Tibial artery (tissue), 4 donors: ENCODE measurements at places on chromosomes 5 and 9.
A peak's percentile ranks its signal among the peaks of the same experiment; 100 is the strongest.

DNA sequence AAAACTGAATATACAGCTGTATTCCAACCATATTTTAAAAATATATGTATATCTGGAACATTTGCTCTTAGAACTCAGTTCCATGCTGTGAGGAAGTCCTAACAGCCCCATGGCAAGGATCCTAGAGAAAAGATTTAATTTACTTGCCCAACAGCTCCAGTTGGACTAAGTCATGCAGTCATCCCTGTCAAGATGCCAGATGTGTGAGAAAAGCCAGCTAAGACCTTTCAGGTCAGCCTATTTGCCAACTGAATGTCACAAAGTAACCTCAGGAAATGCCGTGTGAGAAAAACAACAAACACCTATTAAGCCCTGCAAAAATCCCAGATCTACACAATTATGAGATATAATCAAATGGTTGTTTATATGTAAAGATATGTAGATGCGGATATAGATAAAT lies 416.3 kb downstream of the NR2F1-AS1 start:
- no peak for DNase-seq

- DNase-seq: no peak
Observed at GRCh38 chr9:132042324-132042723, 37.3 kb downstream of the MED27 start.

- no peak for DNase-seq
Observed at GRCh38 chr9:134604834-134605233, 36.8 kb upstream of the COL5A1 start.

GRCh38 chr5:171127314-171127713 lies 181.7 kb upstream of the TLX3 start:
- no peak for DNase-seq

- no peak for DNase-seq
Observed at GRCh38 chr5:124156415-124156996, 589.9 kb downstream of the ZNF608 start.

GRCh38 chr9:76463211-76463610 lies 4.2 kb downstream of the GCNT1 start:
- DNase-seq: no peak

- DNase-seq: no peak
Observed at GRCh38 chr9:89606624-89607311, 2.0 kb downstream of the GADD45G start.

DNA sequence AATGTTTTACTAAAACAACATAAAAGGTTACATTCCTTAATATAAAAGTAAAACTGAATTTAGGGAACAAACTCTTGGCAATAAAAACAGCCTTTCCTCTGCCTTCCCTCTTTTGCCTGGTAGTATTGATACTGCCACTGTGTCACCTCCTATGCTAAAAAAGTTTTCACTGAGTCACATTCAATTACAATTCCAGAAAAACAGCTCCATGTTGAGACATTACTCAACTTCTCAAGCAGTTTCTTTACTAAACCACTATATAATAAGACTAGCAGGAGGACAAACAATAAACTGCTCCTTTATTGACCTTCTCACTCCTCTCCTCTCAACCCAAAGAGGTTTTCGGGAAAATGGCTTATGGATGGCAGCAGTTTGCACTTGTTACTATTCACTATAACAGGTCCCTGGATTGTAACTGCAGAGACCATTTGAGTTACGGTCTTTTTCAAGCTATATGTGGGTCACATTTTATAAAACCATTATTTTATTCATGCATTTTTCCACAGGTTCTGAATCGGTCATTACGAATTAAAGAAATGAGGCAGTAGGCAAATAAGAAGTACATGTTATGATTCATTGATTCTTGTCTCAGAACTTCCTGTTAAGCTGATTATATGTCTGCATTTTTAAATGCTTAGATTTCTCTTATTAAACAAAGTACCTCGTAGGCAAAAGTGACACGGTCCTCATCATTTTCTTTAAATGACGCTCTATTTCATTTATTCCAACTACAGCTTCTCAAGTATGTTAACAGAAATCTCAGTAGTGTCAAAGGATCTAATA lies 2.1 kb downstream of the ZDHHC21 start:
- no peak for DNase-seq

DNA sequence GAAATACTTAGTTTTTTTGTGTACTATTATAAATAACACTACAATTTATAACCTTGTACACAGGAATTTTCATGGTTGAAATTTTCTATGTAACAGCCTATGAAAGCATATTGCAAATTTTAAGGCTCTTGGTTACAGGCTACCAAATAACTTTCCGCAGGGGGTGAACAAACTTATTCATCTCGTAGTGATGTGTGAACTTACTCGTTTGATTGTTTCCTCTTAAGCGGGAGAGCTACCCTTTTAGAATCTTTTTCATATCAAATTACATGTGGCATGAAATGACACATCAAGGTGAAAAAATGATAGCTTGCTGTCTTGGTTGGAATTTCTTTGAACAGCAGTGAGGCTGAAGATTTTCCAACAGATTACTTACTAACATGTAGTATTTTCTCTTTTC lies 90.8 kb upstream of the GNA14 start:
- DNase-seq: no peak

GRCh38 chr9:78167356-78167755 lies 68.5 kb upstream of the CEP78 start:
- DNase-seq: no peak

- peak; percentile 28 for DNase-seq
Observed at GRCh38 chr5:56673171-56673570, 142.2 kb upstream of the MAP3K1 start.

GRCh38 chr5:138024117-138024516 lies 8.8 kb downstream of the FAM13B start:
- no peak for DNase-seq

DNA sequence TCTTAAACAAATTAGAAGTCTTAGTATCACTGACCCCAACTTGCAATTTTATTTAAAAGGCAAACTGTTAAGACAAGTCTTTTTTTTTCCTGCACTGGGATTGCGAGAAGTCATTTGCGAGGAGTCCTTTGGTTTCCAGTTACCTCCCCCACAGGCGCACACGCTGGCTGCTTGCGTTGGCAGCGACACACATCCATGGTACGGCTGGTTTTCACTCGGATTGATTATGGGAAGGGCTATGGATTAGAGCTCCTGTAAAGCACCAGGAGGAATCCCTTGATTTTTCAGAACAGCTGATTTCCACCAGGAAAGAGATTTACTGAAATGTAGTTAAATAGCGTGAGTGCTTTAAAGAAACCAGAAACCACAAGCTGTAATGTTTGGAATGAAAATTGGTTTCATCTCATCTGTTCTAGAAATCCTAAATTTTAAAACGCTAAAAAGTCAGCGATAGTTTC lies 737 bp downstream of the SLC1A3 start:
- no peak for DNase-seq

GRCh38 chr5:73339051-73339575 lies 109.5 kb downstream of the FOXD1 start:
- DNase-seq: no peak

DNA sequence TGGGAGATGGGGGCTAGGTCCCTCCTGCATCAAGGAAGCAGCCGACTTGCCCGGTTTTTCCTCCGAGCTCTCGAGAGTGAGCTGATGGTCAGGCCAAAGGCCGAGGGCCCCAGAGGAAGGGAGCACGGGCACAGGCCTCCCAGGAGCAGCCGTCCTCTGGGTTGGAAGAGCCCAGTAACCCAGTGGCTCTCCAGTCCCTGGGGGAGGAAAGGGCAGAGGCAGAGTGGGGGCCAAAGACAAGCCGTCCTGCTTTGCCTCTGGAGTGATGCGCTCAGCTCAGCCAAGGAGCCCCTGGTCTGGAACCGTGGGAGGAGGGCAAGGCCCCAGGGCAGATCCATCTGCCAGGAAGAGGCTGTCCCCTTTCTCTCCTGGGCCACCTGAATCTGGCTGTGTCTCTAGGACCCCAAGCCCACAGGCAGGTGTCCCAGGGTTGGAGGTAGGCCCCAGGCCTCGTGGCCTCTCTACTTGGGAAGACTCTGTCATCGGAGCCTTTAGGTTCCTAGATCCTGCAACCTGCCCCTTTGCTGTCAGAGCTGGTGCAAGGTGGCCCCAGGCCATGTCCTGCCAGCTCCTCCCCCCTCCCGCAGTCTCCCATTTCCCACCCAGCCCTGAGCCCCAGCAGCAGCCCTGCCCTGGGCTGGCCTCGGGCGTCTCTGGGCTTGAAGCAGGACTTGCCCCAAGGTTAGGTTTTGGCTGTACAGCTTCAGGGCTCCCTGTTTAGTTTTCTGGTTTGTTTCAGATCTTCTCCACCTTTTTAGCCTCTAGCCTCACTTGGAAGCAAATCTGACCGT lies 224.1 kb downstream of the CACNA1B start:
- no peak for DNase-seq

GRCh38 chr5:133697536-133698258 lies 85.4 kb upstream of the FSTL4 start:
- peak; percentile 35 for DNase-seq

GRCh38 chr5:111966290-111966689 lies 209.3 kb upstream of the NREP start:
- no peak for DNase-seq

DNA sequence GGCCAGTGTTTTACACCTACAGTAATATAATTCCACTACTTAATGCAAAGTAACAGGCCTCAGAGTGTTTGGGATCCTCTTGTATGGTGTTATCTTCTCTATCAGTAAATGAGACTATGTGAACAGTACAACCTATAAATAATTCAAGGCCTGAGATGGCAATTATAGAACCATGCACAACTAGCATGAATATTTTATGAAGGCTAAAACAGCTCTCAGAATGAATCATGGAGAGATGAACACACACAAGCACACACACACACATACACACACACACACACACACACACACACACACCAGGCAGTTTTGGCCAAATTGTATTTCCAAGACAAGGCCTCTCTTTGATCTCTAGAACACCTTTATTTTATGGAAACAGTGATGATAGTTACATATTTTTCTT lies 224.9 kb downstream of the EBF1 start:
- no peak for DNase-seq

- DNase-seq: no peak
Observed at GRCh38 chr5:158838781-158839180, 260.9 kb downstream of the EBF1 start.

DNA sequence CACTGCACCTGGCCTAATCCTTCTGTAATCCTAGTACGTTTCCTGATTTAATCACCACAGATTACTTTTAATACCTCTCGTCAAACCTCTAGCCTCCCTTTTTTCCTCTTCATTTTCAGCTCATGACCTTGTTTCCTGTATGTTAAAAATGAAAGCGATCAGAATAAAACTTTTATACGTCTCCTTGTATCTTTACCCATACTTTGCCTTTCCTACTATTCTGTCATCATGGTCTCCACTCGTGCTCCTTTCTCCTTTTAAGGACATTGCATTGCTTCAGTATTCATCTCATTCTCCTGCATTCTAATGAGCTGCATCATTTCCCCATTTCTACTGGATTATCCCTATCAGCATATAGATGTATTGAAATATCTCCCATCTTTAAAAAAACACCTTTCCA lies 8.5 kb downstream of the CDC42SE2 start:
- DNase-seq: no peak

GRCh38 chr9:129311643-129312042 lies 133.6 kb upstream of the IER5L start:
- peak; percentile 16 for DNase-seq

GRCh38 chr5:73415617-73416016 lies 33.0 kb downstream of the FOXD1 start:
- DNase-seq: no peak

DNA sequence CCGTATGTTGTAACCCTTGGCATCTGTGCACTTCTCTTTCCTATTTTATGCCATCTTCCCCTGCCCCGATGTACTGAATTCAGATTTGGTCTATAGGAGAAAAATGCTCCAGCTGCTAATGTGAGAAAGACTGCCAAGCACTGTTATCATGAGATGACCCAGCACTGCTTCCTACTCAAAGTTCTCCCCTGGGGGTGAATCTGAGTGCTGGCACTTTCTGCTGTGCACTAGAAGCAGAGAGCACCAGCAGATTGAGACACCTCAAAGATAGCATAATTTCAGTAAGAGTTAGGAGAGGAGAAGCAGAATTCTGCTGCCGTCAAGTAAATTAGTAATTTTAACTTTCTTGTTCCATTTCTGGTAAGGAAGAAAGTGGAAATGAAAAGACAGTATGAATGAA lies 92.8 kb upstream of the ACOT12 start:
- no peak for DNase-seq

DNA sequence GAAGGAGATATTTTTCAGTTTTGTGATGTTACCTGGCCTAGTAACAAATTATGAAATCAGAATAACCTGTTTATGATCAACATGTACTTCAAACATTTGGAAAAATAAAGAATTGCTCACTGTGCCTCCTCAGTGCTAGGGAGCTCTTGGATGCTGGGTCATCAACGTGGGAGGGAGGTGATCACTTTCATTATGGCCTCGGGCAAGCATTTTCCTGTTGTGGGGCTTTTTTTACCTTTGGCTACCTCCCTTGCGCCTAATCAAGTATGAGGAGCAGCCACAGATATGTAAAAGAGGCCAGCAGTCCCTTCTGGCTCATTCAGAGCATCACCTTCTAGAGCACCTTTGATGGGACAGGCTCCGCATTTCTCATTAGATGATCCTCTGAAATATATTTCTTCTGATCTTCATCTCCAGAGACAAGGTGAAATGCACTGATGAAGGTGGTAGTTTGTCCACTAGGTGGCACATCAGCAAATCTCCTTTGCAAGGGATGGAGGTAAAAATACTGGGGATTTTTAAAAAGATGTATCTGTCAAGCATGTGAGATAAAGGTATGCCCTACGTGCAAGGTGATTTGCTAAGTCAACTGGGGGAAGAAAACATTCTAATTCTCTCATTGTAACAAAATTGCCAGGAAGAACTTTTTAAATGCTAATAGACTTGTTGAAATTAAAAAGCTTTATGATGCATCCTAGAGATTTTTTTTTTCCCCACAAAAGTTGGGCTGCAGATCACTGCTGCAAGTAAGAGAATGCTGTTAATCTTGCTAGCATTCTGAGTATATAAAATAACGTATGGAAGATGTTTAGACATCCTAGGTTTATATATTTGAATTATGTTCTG lies 218.2 kb downstream of the MAST4 start:
- no peak for DNase-seq

DNA sequence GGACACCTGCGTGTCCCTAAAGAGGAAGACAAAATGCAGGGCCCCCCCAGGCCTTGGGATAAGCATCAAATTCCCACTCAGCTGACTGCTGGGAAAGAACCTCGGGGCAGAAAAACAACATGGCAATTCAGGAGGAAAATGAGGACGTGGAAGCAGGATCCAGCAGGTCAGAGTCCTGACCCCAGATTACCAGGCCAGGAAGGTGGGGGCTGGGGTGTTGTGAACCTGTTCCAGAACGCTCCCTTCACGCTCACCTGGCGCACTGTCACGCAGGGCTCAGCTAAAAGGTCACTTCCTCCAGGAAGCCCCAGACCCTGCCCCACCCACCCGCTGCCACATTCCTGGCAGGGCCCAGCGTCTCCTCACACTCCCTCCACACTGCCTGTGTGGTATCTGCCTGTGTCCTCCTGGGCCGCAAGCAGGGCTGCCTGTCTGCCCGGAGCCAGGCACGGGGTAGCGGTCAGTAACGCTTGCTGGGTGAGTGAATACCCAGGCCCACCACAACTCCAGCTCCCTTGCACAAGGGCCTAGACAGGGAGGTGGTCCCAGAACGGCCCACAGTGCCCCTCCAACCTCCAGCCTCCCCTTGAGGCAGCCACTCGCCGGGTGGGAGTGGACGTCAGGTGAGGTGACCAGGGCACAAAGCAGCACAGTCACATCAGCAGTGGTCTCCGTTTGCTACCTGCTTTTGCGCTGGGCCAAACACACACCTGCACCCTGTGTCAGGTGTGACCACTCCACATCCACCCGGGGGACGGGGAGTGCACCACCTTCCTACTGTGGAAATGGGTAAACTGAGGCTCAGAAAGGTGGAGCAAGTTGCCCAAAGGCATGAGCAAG lies 18.1 kb downstream of the VAV2 start:
- no peak for DNase-seq

- no peak for DNase-seq
Observed at GRCh38 chr5:170181902-170182301, 50.9 kb upstream of the C5orf58 start.
